IgD-negative memory B cell (primary cell): ENCODE measurements at places on chromosomes 6 and 20. TPM values are rescaled to one million over a fixed set of nuclear protein-coding genes. Genes with fewer than 3 reads are reported as not detected.

The IRF4 gene
- polyA plus RNA-seq, result 22.9 TPM

The C20orf144 gene
- polyA plus RNA-seq, result not detected

The RIMS4 gene
- polyA plus RNA-seq, result not detected

The DEFB124 gene
- not detected for polyA plus RNA-seq

The GPSM3 gene
- 156 TPM for polyA plus RNA-seq

The FOXF2 gene
- not detected for polyA plus RNA-seq

The RSPH9 gene
- polyA plus RNA-seq, result 1.2 TPM

The LAMP5 gene
- 1.9 TPM for polyA plus RNA-seq

The KIAA1755 gene
- polyA plus RNA-seq, result not detected

The ORC3 gene
- 29.7 TPM for polyA plus RNA-seq

The SRMS gene
- 0.43 TPM for polyA plus RNA-seq

The MAFB gene
- polyA plus RNA-seq, result not detected

The MPC1 gene
- 38.6 TPM for polyA plus RNA-seq

The APOBEC2 gene
- polyA plus RNA-seq, result 0.33 TPM

The ZNF334 gene
- polyA plus RNA-seq, result not detected

The VSTM2L gene
- polyA plus RNA-seq, result not detected

The MICB gene
- polyA plus RNA-seq, result 9.3 TPM

The CD24 gene
- 261 TPM for polyA plus RNA-seq

The PSMB9 gene
- 695 TPM for polyA plus RNA-seq

The SAMD5 gene
- polyA plus RNA-seq, result not detected
